ENCODE measurements at places on chromosomes 2 and 18. TPM values are rescaled to one million over a fixed set of nuclear protein-coding genes. Genes with fewer than 3 reads are reported as not detected.

GRCh38 chr2:6823111-6823510 is 42.6 kb downstream of the CMPK2 start:
- no peak for DNase-seq

RNMT gene
- 19.0 TPM for total RNA-seq

CDH20 gene
- total RNA-seq = 0.54 TPM

DPP4 gene
- total RNA-seq = 2.0 TPM

DNA sequence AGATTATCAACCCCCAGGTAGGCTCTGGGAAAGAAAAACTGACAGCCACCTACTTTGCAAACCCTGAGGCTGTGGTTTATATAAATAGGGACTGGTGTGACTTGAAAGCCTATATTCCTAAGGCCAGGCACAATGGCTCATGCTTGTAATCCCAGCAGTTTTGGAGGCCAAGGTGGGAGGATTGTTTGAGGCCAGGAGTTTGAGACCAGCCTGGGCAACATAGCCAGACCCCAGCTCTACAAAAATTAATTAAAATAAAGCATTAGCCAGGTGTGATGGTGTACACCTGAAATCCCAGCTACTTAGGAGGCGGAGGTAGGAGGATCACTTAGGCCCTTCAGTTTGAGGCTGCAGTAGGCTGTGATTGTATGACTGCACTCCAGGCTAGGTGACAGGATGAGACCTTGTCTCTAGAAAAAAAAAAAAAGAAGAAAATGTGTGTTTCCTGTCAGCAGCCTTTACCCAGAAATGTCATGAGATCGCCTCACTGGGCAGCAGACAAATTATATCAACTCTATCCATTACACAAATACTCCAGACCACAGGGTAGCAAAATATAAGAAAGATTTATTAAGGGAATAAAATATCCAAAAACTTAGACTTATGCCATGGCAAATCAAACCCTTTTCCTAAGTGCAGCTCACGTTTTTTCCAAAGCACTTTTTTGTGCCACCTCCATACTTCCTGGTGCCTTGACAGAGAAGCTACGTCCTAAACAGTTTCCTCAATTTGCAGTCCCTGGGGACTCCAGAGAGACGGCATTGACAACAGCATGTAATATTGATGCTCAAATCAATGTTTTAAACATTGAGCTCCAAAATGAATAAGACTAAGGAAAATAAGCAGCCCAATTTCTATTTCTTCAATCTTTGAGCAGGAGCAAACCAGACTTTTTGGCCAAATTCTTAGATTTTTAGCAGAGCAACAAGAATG is 190.8 kb upstream of the NDUFV2 start:
- DNase-seq = no peak

DNA sequence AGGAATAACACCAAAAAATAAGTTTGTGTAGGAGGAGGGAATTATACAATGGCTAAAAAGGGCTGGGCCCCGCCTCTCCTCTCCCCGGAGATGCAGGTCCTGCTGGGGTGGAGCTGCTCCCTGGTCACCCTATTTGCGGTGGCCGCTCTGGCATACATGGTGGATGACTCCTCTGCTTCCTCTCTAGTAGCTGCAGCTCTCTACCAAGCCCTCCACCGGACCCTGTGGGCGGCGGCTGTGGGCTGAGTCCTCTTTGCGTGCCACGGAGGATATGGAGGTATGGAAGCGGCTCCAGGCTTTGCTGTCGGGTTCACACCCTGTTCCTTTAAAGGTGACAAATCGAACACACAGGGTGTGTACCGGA is 77.1 kb upstream of the SEC11C start:
- no peak for DNase-seq

GRCh38 chr18:23134780-23135549 is at the start of gene CABLES1:
Gene CABLES1, plus strand, starts transcription at chr18:23135485. Its CDS starts 278 bp downstream, at chr18:23135763.
- DNase-seq = no peak

DNA sequence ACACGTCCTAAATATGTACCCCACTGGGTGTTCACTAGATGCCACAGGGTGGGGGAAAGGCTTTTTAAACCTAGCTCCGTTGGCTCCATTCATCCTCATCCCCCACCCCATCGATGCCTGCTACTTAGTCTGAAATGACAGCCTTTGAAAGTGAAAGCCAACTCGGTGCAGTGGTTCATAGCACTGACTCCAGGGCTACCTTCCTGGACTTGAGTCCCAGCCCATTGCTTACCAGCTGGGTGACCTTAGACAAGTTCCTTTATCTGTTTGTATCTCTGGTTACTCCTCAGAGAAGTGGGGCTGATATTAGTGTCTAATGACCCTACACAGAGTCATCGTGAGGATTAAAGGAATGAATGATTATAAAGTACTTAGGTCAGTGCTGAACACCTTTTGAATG is 24.4 kb downstream of the EHD3 start:
- no peak for DNase-seq

DNA sequence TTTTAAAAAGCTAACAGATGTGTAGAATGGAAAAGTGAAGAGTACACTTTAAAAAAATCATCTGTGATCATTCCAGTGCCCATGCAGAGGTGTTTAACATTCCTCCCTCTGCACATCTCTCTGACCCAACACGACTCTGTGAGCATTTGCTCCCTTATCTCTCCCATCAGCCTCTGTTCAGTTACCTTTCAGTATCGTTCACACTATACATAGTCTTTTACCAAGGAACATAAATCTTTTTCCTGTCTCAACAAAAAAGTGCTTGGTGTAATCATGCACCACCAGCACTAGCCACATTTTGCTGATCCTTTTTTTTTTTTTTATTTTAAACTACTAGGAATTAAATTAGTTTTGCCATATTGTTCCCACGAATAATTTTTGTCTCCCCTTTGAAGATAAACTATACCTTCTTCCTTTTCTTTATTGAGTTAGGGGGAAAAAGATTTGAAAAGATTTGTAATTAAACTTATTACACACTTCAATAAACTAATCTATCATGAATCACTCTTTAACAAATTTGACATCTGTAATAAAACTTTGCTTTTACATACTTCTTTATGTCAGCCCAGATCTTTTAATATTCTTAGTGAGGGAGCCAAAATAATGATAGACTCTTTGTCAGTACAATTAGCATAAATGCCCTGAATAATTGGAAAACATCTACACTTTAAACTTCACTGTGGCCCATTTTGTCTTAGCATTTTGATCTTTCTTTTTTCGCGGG is 489.8 kb upstream of the FANCL start:
- no peak for DNase-seq

DNA sequence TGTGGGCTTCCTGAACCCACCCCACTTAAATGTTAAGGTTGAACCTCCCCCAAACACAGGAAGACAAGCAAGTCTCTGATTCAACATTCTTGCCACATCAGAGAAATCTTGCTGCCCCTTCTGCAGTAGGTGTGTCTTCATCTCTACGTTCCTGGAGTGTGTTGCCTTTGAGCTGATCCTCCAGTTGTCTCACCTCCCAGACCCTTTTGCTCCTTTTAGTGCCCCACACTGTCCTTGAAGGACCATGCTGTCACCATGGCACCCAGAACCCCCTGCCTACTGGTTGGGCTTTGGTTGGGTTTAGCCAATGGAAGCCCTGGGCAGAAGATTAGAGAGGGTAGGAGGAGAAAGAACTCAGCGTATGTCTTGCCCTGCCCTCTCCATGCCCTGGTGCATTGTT is 10.7 kb downstream of the CAB39 start:
- no peak for DNase-seq

GRCh38 chr2:20482725-20483124 is 35.9 kb downstream of the RHOB start:
- no peak for DNase-seq

DNAH6 gene
- total RNA-seq = 0.85 TPM

ANTXR1 gene
- 253 TPM for total RNA-seq

POMC gene
- total RNA-seq = 1.2 TPM

IL36RN gene
- total RNA-seq = not detected

CTIF gene
- 125 TPM for total RNA-seq

DNA sequence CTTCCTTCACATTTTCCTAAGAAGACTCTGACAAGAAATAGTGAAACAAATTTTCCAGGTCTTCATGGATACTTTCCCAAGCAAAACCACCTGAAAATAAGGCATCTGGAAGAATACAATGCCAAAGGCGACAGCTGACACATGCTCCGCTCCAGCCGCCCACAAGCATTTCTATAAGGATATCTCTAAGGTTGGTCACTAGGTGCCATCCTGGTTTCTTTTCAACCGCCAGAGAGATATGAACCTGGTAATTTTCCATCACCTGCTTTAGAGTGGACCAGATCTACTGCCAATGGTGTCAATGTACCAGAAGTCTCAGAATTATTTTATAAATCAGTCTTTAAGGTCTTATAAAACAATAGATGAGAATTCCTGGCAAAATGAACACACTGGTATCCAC is 97.2 kb downstream of the GAREM1 start:
- no peak for DNase-seq

GRCh38 chr2:239685965-239686364 is 285.1 kb upstream of the HDAC4 start:
- DNase-seq = no peak

DNA sequence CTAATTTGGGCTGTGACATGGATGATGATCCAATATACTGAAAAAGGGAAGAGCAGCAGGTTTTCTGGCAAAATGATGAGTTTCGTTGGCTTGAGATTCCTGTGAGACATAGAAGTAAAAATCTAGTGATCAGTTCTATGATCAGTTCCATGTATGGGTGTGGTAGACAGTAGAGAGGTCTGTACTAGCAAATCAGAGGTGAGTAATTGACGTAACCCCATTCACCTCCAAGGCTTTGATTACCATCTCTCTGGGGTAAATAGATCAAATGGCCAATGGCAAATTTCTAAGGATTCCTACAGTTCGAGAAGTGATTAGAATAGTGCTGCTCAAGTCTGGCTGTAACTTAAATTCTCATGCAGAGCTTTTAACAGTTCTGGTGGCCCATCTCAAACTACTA is 6.4 kb downstream of the ITGA4 start:
- DNase-seq = no peak

- DNase-seq = no peak
Measured at GRCh38 chr2:44063033-44063432, 67.2 kb upstream of the LRPPRC start.

DNA sequence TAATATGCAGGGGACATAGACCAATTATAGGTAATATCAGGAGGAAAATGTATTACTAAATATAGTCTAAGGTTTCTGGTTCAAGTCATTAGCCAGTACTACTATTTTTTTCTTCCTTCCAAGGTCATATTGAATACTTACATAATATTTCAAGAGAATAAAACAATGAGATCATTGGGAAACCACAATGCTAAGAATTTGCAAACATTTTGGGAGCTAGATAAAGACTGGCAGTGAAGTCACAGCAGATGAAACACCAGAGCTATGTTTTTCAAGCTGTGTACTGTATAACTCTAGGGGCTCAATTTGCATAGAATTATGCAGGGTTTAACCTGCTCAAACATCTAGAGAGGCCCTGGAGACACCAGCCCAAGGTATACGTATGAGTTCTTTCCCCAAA is 80.5 kb upstream of the KCNH7 start:
- DNase-seq = no peak

- DNase-seq = no peak
Measured at GRCh38 chr2:30686000-30686399, 121.2 kb downstream of the CAPN13 start.

DNA sequence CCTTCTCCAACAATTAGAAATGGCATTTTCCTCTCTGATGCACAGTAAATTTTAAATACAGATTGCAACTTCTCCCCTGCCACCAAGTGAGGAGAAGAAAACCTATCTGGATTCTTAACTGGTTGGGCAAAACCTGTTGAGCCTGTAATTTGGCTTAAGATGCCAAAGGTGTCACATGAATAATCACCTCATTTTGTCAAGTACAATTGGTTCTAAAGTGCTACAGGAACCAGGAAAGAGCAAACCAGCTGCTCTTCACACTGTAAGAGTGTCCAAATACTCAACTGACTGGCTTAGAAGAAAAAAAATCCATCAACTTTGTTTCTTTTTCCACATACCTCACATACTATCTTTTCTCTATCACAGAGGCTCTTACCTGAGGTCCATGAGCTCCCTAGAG is 35.4 kb downstream of the NPC1 start:
- DNase-seq = no peak

GRCh38 chr2:205776139-205776538 is 93.8 kb downstream of the NRP2 start:
- no peak for DNase-seq

RIOK3 gene
- total RNA-seq = 51.3 TPM

FAP gene
- total RNA-seq = 21.3 TPM

DNA sequence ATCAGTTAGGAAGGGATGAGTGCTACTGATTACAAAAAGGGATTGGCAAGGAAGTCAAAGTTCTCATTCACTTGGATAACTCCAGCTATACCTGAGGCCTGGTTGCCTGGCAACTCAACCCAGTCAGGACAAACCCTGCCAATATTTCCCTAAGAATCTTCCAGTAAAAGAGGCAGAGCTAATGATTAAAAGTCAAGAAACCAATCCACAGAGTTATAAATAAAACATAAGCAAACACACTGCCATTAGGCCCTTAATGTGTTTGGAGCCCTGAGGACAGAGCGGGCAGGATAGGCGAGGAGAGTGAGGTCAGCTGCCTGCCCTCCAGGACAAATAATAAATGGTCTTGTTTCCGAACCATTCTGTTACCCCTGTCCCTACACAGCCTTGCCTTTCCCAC is 215.6 kb upstream of the NABP1 start:
- DNase-seq = no peak

- no peak for DNase-seq
Measured at GRCh38 chr2:127313406-127313805, 19.5 kb upstream of the ERCC3 start.

GRCh38 chr2:86337244-86337835 is at the start of gene REEP1:
Gene REEP1, minus strand, starts transcription at chr2:86337626. Its CDS starts 116 bp downstream, at chr2:86337510.
- no peak for DNase-seq

GRCh38 chr2:151767536-151767935 is 33.3 kb upstream of the NEB start:
- DNase-seq = no peak

DNA sequence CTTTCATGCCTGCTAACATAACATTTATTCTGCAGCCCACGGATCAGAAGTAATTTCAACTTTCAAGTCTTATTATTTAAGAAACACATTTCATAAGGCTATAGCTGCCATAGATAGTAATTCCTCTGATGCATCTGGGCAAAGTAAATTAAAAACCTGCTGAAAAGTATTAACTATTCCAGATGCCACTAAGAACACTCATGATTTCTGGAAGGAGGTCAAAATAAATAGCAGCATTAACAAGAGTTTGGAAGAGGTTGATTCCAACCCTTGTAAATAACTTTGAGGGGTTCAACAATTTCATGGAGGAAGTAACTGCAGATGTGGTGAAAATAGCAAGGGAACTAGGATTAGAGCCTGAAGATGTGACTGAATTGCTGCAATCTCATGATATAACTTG is 77.6 kb downstream of the CCDC148 start:
- no peak for DNase-seq

- no peak for DNase-seq
Measured at GRCh38 chr18:25278394-25278793, 73.6 kb downstream of the ZNF521 start.

All from thoracic aorta (tissue), 2 donors.